ENCODE measurements at places on chromosomes 7 and 10.

- DNase-seq: no peak
Measured at GRCh38 chr7:131648491-131648890, 92.1 kb upstream of the PODXL start.

- DNase-seq: no peak
Measured at GRCh38 chr7:93226310-93226709, at the start of gene HEPACAM2. TSS of gene HEPACAM2 (minus strand) at chr7:93226469.

DNA sequence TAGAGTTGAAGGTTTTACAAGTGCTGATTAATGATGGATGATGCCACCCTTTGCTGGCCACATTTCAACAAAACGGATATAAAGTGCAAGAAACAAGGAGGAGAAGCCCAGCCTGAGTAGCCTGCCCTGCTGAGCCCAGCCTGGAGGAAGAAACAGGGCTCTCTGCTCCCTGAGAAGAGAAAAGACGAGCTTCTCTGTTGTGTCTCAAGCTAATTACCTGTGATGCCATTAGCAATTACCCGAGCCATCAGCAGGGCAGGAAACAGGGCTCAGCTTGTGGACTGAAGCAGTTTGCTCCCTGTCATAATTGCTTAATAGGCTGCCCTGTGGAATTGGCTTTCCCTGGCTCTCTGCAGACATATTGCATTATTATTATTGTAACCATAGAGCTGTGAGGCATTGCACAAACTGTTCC is 709.3 kb upstream of the AUTS2 start:
- DNase-seq: no peak

GRCh38 chr10:45420453-45421192 is 46.6 kb downstream of the ALOX5 start:
- no peak for DNase-seq

DNA sequence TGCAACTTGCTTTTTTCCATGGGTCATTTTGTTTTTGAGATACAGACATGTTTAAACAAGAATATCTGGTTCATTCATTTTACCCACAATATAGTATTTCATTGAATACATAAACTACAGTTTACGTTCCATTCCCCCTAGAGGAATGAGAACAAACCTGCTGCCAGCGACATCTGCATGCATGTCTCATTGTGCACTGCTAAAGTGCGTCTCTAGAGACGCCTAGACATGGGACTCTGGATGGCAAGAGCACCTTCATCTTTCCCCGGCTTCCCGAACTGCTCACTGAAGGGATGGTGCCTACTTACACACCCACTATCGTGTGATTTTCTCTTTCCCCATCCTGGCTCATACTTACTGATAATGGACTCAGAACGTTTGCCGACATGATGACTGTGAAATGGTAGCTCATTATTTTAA is 1.2 kb upstream of the ZNF777 start:
- no peak for DNase-seq
